ENCODE measurements at places on chromosomes 12 and 14.

- no peak for DNase-seq
These were observed 40.9 kb upstream of the NOS1 start for GRCh38 chr12:117402363-117402762.

- DNase-seq: no peak
These were observed 2.3 kb downstream of the ABCC9 start for GRCh38 chr12:21938879-21939278.

- no peak for DNase-seq
These were observed 175.7 kb upstream of the DDHD1 start for GRCh38 chr14:53328841-53329240.

DNA sequence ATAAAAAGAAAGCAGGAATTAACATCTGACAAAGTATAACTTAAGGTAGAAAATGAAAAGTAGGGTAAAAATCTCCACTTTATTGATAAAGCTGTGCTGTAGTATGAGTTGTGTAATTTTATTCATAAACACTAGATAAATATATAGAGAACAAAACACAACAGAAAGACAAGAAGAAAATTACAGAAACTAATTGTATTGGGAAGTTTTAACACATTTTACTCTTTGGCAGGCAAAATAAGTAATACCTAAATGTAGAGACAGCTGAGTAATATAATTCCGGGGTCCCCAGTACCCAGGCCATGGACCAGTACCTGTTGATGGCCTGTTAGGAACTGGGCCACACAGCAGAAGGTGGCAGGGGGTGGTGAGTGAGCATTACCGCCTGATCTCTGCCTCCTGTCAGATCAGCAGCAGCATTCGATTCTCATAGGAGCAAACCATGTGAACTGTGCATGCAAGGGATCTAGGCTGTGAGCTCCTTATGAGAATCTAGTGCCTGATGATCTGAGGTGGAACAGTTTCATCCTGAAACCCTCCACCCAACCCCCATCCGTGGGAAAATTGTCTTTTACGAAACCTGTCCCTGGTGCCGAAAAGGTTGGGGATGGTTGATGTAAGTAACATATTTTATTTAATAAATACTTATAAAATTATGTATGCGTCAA lies 84.4 kb upstream of the ETV6 start:
- DNase-seq: no peak

- DNase-seq: no peak
These were observed 46.8 kb upstream of the PCED1B start for GRCh38 chr12:47032644-47033043.

- no peak for DNase-seq
These were observed 239.5 kb downstream of the GXYLT1 start for GRCh38 chr12:41905073-41905758.

DNA sequence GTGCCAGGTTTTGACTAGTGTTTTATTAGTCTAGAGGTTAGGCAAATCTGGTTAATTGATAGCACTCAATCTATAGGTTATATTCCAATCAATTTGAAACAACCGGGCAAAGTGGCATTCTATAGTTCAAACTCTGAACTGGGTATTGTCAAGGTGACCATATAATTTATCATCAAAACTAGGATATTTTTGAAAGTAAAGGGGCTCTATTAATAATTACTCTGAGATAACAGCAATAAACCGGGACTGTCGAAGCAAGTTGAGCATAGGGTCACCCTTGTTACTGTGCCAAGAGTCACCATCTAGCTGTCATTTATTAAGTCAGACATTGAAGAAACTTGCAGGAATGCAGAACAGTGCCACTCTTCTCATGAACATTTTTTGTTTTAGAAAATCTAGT lies 321.2 kb downstream of the RAD51B start:
- no peak for DNase-seq

- no peak for DNase-seq
These were observed 165.9 kb downstream of the DERA start for GRCh38 chr12:16076970-16077522.

- DNase-seq: no peak
These were observed 18.8 kb upstream of the PIK3C2G start for GRCh38 chr12:18242380-18243089.

DNA sequence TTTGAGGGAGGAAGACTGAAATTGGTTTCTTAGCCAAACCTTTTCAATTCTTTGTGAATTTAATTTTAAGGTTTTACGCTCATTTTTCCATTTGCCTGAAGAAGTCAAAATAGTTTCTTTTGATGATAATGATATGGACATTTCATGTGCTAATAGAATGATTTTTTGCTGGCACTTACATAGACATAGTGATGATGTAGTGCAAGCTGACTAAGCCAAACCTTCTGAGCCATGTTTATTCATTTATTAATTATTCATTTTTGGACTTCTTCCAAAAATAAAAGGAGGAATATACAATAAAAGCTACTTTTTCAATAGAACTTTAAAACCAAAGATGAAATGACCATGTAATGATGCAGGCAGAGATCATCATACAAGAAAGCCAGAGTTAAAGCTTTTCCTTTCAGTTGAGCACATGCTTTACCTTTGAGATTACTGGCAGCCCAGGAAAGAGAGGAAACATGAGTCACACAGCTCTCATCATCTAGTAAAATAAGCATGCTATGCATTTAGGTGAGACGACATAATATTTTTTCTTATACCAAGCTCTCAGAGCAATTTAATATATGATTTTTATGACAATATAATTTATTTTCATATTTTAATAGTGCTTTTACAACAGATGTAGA lies 24.8 kb downstream of the KCNA1 start:
- no peak for DNase-seq

- DNase-seq: no peak
These were observed 53.5 kb downstream of the PIWIL1 start for GRCh38 chr12:130391186-130391585.

- no peak for DNase-seq
These were observed 2.1 kb downstream of the PRPH start for GRCh38 chr12:49296836-49297694.

GRCh38 chr12:28012333-28012918 lies 39.9 kb upstream of the PTHLH start:
- DNase-seq: no peak

- DNase-seq: no peak
These were observed 36.8 kb downstream of the EAPP start for GRCh38 chr14:34502545-34503225.

GRCh38 chr12:77629141-77629540 lies 201.6 kb upstream of the NAV3 start:
- no peak for DNase-seq

GRCh38 chr12:85784096-85784720 lies 52.0 kb downstream of the RASSF9 start:
- no peak for DNase-seq

DNA sequence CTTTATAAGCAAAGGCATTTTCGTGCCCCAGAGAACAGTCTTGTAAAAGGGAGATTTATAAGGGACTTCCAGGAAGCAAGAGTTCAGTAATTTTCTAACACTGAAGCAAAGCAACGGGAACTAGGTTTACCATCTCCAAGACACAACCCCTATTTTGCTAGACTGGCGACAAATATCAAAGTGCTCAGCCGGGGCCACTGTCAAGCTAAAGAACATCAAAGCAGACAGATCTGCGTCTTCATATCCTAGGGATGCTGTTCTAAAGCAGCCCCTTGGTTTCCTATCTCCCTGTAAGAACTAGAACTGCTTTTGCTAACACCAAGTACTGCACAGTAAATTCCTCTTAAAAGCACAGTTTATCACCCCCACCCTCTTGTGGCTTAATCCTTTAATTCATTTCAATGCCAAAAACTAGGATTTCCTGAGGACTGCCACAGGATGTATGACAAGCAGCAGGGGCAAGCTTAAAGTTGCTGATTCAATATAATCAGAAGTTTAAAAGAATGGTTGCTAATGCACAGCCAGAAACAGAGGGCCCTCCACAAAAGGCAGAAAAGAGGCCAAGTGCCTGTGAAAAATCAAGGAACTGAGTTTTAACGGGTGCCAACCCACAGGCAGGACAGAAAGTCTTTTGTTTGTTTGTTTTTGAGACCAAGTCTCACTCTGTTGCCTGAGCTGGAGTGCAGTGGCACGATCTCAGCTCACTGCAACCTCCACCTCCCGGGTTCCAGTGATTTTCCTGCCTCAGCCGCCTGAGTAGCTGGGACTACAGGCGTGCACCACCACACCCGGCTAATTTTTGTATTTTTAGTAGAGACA lies 44.0 kb upstream of the ISM2 start:
- no peak for DNase-seq

GRCh38 chr12:49195736-49196135 lies 6.9 kb upstream of the TUBA1A start:
- no peak for DNase-seq

- no peak for DNase-seq
These were observed 20.1 kb downstream of the TPCN1 start for GRCh38 chr12:113241191-113242025.

DNA sequence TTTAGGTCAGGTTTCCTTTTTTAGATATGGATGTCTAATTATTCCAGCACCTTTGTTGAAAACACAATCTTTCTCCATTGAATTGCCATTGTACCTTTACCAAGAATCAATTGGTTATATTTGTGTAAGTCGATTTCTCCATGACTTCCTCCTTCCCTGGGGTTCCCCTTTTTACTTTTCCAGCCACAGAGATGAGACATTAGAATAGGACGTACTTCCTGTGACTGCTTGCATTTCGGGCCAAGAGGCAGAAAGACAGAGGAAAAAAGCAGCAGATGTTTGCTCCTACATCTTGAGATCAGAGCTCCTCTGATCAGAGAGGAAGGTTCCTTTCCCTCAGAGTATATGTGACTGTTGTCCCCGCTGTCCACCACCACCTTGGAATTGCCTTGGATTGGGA lies 453.7 kb upstream of the RGS6 start:
- DNase-seq: no peak

- no peak for DNase-seq
These were observed 41.4 kb downstream of the PRPF40B start for GRCh38 chr12:49664591-49665239.

- DNase-seq: no peak
These were observed 6.0 kb downstream of the VPS37B start for GRCh38 chr12:122889761-122890520.

GRCh38 chr12:131592972-131593371 lies 117.9 kb upstream of the SFSWAP start:
- DNase-seq: no peak

- DNase-seq: no peak
These were observed 57.1 kb downstream of the GRIN2B start for GRCh38 chr12:13924286-13924685.

GRCh38 chr12:49330631-49331379 lies 6.2 kb downstream of the C1QL4 start:
- no peak for DNase-seq

DNA sequence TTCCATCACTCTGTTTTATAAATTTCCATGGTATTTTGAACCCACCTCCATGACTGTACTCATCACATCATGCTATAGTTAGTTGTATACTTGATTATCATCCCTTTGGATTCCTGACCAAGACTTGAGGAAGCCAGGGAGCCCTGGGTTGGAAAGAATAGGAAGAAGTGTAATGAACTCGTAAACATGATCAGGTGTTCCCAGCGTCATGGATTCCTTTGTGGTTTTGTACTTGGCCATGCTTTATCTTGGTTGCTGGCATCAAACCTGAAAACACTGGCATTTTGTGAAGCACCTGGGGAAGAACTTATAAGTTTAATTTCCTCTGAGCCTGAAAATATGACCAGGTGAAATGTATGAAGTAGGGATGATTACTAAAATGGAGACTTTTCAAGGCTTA lies 76.4 kb downstream of the CHST11 start:
- no peak for DNase-seq

GRCh38 chr12:69687390-69687789 lies 11.7 kb downstream of the BEST3 start:
- DNase-seq: no peak

DNA sequence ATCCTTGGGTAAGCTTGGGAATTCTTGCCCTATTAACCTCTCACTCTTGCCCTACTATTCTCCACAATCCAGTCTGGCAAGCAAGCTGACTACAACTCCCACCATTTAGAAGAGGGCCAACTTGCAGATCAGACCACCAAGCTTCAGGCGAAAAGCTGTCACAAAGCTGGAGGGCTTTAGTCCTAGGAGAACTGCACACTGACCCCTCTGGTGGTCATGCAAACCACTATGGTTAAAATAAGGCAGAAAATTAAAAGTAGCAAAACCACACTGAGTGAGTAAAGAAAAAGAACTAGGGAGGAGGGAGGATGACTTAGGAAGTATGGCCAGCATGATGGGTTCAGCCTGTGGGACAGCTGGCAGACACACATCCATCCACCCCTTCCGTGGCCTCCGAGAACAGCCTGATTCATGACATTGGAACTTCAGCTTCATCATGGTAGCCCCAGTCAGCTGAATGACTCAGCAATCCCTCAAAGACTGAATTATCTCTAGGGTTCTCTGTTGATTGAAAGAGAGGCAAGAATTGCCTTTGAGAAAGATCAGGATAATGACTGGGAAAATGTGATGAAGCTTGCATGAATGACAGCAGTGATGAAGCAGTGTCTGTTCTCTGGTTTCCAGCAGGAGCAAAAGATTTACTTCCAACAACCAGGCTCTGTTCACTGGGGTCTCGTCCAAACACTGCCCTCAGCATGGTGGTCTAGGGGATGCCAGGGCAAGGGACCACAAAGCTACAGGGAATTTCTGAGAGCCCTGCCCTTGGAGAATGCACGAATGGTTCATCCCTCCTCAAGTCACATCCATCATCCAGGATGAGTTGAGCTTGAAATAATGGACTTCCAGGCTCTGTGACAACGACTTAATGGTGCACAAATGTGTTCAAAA lies 24.4 kb downstream of the PITPNM2 start:
- DNase-seq: no peak

GRCh38 chr12:40103043-40103442 lies 2.8 kb downstream of the SLC2A13 start:
- DNase-seq: no peak

DNA sequence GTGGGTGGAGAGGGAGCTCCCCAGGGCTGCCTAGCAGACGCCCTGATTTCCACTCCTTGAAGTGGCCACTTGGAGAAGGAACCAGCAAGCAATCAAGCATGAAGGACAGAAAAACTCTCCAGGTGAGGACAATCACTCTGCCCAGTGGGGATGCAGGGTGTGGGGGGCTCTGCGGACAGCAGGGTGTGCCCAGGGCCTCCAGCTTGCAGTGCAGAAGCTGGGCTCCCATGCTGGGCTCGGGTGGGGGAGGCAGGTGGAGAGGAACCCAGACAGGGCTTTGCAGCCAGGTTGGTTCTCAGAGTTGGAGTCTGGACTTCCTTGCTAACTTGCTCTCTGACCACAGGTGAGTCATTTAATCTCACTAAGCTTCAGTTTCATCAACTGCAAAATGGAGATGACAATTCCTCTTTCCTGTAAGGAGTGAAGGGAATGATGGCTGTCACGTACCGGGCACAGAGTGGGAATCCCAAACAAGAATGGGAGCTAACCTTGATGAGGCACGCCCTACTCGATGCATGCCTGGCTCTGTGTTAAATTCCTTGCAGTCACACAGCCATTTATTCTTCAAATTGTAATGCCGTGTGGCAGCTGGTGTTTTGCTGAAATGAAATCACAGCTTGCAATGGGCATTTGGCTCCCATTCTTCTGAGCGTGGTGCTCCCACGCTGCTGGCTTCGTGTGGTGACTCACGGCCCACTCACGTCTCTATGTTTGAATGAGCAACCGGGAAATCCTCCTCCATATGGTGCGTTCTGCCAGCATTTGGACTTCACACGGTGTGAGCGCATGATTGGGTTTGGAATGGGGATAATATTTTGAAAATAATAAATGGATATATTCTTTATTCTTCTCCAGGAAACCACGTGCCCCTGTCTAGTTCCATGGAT lies 75.2 kb downstream of the PRIMA1 start:
- DNase-seq: no peak
